ENCODE measurements at places on chromosomes 5 and 9.
A peak's percentile ranks its signal among the peaks of the same experiment; 100 is the strongest.

- DNase-seq, result no peak
These were observed 606 bp downstream of the EEIG1 start for GRCh38 chr9:127980060-127980705.

GRCh38 chr9:101372327-101373118, 12.3 kb downstream of the BAAT start:
- no peak for DNase-seq

GRCh38 chr9:135504262-135505243, 4.1 kb downstream of the MRPS2 start:
- peak; percentile 39 for DNase-seq

DNA sequence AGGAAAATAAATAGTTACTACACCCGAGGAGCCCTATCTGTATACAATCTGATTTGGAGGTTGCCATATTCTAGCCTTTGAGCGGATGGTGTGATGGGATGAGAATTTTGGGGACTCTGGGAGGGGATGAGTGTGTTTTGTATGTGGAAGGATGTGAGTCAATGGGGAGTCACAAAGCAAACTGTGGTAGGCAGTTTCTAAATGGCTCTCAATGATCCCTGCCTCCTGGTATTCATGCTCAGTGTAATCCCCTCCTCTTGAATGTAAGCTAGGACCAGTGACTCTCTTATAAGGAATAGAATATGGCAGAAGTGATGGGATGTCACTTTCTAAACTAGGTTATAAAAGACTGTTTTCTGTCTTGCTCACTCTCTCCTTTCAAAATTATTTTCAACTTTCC, 205.7 kb upstream of the RIOK2 start:
- no peak for DNase-seq

DNA sequence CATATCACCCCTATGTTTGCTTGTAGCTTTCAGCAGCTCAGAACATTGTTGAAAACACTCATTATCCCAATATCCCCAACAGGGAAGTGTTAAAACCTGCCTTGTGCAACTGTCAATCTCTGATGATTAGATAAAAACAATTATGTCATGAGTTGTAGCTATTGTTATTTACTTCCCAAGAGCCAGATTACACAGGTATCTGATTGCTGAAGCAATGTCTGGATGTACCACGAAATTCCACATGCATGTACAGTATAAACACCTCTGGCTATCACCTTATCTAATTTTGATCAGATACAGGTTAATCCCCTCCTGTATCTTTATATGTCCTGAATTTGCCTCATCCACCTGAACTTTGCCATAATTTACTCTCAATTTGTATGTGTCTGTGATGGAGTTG, 38.7 kb downstream of the TMC1 start:
- DNase-seq, result no peak

DNA sequence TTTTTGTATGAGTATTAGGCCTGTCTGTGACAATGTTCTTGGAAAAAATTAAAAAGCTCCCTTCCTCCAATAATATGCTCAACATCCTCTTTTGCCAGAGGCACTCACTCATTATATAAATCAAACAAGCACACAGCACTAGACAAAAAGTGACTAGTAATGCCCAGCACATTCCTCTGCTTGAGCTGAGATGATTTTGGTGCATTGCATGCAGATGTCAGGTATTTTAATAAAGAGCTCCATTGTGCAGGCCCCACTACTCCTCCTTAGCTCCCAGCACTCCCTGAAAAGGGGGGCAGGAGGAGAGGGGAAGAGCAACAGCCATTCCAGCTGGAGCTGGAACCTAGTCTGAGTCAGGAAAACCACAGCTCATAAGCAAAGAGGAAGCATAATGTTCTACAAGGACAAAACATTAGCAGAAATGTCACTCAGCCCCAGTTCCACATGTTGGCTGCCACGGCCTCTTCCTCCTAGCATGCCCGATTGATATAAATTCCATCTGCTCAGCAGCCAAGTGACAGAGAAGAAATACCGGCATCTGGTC, 348.5 kb downstream of the BNC2 start:
- no peak for DNase-seq

DNA sequence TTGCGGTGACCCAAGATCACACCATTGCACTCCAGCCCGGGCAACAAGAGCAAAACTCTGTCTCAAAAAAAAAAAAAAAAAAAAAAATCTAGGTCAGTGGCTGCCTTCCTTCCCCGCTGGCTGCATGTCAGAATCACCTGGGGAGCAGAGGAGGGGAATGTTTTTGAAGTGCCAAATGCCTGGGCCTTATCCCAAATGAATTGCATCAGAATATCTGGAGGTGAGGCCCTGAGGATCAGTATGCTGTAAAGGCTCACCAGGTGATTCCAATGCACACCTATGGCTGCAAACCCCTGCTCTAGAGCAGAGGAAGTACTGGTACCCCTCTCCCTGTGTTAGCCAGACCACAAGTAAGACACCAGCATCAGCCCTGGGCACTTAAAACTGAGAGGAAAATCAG, 44.7 kb upstream of the GABRP start:
- no peak for DNase-seq

GRCh38 chr5:126253406-126253805, 169.8 kb upstream of the GRAMD2B start:
- DNase-seq, result no peak

- no peak for DNase-seq
These were observed 50.4 kb upstream of the CDKN2AIPNL start for GRCh38 chr5:134462047-134462575.

DNA sequence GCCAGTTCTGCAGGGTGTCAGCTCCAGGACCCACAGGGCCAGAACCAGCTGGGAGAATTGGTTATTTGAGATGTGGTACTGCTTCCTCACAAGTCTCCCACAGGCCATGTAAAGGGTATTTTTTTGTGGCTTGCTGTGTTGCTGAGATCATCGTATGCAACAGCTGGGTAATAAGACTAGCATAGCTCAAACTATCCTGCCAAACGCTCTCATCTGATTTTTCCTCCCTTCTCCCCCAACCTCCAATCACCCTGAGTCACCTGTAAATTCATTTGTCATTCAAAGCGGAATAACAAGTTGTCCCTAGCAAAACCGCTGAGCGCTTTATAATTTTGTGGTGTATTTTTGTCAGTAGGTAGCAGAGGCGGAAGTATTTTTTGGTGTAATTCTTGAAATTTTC, 63.2 kb downstream of the NSG2 start:
- no peak for DNase-seq

DNA sequence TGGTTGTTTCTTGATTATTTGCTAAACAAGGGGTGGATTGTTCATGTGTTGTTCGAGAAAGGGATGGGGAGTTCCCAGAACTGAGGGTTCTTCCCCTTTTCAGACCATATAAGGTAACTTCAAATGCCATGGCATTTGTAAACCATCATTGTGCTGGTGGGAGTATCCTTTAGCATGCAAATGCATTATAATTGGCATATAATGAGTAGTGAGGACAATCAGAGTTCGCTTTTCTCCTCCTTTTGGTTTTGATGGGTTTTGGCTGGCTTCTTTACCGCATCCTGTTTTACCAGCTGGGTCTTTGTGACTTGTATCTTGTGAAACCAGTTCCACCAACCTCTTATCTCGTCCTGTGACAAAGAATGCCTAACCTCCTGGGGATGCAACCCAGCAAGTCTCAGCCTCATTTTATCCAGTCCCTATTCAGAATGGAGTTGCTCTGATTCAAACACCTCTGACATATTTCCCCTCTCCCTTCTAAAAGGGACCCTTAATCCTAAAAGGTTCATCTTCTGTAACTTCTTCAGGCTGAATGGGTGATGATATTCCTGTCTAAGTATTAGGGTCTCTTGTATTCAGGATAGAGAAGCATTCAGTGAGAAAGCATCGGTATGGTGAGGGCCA, 8.7 kb upstream of the FBN2 start:
- no peak for DNase-seq

- peak; percentile 18 for DNase-seq
These were observed 8.7 kb upstream of the ERAP1 start for GRCh38 chr5:96816411-96816939.

DNA sequence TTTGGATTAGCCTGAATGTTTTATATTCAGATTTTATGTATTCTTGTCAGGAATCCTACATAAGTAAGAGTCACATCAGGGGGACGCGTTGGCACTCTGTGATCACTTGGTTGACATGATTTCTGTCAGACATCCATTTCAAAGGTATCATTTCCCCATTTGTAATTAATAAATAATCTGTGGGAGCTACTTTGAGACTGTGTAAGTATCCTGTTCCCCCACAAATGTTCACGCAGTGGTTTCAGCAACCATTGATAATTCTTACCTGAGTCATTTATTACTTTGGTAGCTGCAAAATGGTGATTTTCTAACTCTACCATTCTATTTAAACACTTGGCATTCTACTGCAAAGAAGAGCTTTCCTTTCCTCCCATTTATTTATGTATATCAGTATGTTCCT, 56.9 kb upstream of the TBC1D2 start:
- no peak for DNase-seq

DNA sequence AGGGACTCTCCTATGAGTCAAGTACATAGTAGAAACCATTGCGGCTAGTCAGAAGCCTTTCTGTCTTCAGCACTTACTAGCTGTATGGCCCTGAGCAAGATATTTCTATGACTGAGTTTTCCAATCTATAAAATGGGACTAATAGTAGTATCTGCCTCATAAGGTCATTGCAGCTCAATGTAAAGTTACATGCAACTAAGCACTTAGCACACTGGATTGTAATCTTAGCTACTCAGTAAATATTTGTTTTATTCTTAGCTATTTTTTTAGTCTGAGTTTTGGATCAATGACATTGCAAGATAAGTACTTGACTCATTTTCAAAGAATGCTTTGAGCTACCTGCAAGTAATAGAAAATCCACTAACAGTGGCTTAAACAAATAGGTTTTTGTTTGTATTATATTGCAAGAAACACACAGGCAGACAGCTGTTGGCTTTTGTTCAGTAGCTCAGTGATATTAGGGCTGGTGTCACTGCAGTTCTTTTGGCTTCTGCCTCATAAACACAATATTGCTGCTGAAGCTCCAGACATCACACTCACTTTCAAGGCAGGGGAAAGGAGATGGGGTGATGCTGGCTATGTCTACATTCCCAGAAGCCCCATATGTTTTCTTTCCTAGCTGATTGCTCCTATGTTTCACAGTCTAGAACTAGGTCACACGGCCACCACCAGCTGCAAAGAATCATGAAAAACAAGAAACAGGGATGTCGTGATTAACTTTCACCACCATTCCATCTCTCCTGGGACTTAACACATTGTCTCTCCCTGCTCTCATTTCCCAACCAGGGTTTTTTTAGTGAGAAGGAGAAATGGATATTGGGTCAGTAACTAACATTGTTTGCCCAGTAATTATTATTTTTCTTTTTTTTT, 26.9 kb upstream of the FAT2 start:
- no peak for DNase-seq

DNA sequence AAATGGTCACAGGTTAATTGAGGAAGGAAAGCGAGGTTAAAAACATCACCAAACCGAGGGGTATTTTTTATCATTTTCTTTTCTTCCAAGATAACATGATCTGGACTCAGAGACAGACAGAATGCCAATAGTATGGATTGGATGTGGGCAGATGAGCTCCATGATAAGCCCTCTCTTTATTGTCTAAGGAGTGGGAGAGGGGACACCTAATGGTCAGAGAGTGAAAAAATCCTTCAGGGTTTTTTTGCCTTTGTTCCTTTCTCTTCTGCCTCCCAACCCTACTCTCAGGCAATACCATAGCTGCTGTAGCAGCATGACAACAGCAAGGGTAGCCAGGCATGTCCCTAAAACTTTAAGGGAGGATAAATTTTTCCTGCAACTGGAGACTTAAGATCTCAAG, 94.7 kb downstream of the DIRAS2 start:
- DNase-seq, result no peak

GRCh38 chr9:109792951-109793546, 13.1 kb downstream of the PALM2AKAP2 start:
- DNase-seq, result no peak

DNA sequence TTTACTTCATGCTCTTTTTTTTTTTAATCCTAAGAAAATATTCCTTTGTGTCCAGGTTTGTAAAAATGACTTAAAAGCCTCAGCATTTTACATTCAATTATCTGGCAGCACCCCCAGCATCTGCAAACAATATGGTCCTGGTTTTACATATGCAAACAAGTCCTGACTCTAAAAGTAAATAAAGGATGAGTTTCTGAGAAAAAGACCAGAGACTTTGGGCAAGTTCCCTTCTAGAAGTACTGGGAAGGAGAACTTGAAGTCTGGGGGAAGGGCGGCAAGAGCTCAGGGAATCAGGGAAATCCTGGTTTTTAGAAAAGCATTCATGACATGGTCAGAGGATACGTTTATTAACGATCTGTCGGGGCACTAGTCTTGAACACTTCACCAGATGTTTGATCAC, 25.8 kb downstream of the COL23A1 start:
- no peak for DNase-seq

- DNase-seq, result no peak
These were observed 116.0 kb upstream of the PAM start for GRCh38 chr5:102638912-102639652.

- DNase-seq, result no peak
These were observed 1058.5 kb upstream of the DMAC1 start for GRCh38 chr9:8857926-8858595.

GRCh38 chr5:145062280-145063062, 772.7 kb downstream of the PRELID2 start:
- DNase-seq, result no peak

DNA sequence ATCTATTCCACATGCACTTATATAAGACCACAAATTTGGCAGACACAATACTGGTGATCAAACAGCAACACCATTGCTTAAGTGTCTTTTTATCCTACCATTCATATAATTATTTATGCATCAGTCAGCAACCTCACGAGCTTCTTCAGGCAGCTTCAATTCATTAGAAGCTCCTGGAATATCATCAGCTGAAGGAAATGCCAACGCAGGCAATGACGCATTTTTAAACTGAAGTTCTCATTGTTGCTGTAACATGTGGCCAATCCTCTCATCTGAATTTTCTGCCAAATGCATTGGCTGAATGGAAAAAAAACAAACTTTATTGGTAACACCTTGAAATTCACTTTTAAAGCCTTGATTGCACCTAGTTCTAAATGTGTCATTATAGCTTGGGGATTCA, 376.4 kb upstream of the RGMB start:
- no peak for DNase-seq

DNA sequence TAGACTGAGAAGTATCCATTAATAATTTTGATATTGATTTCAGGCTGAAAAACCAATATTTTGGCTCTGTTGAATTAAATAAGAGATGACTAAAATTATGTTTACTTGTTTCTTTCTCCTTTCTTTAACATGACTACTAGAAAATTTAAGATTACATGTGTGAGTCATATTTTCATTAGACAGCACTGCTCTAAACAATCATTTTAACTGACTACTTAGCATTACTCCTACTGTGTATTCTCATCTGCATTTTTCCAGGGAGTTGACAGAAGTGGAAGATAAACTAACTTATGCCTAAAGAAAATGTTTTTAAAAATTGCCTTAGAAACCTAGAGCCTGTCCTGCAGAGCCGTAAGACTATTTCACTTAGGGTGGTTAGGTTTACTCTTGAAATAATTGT, 29.1 kb downstream of the TNC start:
- DNase-seq, result no peak

DNA sequence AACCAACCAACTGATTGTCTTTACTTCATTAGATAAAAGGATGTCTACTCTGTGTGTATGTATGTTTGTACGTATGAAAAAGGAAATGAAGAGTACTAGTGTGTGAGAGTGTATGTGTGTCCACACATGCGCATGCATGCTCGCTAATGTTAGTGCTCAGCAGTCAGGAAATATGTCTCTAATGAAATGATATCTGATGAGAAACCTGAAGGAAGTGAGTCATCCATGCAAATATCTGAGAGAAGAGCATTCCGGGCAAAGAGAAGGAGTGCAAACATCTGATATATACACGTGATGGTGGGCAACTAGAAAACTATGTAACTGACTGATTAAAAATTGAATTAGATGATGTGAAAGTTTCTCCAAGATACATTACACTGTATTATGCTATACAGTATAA, 29.6 kb upstream of the UGCG start:
- DNase-seq, result no peak

All from stimulated activated CD8-positive, alpha-beta memory T cell treated with anti-CD3 and anti-CD28 coated beads, Interleukin-4, amount 100 ng/mL, for 24 hours (primary cell).